ENCODE measurements at places on chromosomes 1 and 21. TPM values are rescaled to one million over a fixed set of nuclear protein-coding genes. Genes with fewer than 3 reads are reported as not detected.

GRCh38 chr1:53416269-53416813, 42.9 kb upstream of the DMRTB1 start:
- no peaks in the 10 kb centered on the region for H3K4me1 ChIP-seq
- no peak overlapping the region for H3K27ac ChIP-seq
- no peak for DNase-seq
- H3K27me3 ChIP-seq, result peaks cover 23% of the 10 kb centered on the region
- no peaks in the 10 kb centered on the region for H3K36me3 ChIP-seq

DNA sequence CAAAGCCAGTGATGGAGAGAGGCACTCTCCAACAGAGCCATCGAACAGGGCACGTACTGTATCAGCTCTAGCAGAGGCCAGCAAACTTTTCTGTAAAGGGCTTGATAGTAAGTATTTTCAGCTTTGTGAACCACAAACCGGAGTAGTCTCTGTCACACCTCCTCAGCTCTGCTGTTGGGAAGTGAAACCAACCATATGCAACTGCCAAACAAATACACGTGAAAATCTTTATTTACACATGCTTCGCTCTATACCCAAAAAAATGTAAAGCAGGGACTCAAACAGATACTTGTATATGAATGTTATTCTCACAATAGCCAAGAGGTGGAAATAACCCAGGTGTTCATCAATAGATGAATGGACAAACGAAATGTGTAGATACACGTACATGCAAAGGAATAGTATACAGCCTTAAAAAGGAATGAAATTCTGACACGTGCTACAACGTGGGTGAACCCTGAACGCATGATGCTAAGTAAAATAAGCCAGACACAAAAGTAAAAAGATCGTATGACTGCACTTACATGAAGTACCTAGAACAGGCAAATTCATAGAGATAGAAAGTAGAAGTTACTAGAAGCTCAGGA, 39.0 kb downstream of the SETD4 start:
- no peaks in the 10 kb centered on the region for H3K27me3 ChIP-seq
- no peak overlapping the region for H3K4me3 ChIP-seq
- H3K27ac ChIP-seq, result no peak overlapping the region
- no peaks in the 10 kb centered on the region for H3K36me3 ChIP-seq
- H3K4me1 ChIP-seq, result peaks cover 13% of the 10 kb centered on the region

GRCh38 chr1:74963120-74963519, 171.1 kb upstream of the LHX8 start:
- H3K4me3 ChIP-seq, result no peak overlapping the region
- DNase-seq, result no peak
- H3K27me3 ChIP-seq, result no peaks in the 10 kb centered on the region
- H3K36me3 ChIP-seq, result no peaks in the 10 kb centered on the region
- no peaks in the 10 kb centered on the region for H3K4me1 ChIP-seq

DNA sequence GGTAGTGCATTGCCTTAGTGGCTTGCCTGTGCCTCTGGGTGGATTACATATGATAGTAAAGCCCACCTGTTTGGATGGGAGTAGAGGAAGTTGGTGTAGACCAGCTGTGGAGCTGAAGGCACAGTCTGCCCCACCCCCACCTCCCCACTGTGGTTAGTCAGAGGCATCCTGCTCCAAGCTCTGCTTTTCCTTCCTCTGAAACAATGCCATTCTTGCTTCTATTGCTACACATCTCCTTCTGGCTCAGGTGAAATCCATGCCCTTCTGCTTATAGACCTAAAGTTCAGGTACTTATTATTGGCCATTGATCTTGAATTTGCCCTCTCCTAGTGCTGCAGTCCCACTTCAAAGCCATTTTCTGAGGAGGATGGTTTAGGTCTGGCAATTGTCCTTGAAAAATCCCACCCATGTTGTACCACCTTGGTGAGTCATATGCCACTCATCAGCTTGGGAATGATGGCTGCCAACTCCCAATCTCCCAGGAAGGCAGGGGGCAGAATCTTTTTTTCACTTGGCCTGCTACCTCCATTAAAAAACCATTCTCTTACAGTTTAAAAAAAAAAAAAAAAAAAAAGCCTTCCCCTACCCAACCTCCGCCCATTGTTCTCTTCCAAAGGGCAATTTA, 6.7 kb upstream of the TXLNA start:
- no peaks in the 10 kb centered on the region for H3K27me3 ChIP-seq
- no peaks in the 10 kb centered on the region for H3K36me3 ChIP-seq
- DNase-seq, result no peak
- H3K4me1 ChIP-seq, result no peaks in the 10 kb centered on the region

DNA sequence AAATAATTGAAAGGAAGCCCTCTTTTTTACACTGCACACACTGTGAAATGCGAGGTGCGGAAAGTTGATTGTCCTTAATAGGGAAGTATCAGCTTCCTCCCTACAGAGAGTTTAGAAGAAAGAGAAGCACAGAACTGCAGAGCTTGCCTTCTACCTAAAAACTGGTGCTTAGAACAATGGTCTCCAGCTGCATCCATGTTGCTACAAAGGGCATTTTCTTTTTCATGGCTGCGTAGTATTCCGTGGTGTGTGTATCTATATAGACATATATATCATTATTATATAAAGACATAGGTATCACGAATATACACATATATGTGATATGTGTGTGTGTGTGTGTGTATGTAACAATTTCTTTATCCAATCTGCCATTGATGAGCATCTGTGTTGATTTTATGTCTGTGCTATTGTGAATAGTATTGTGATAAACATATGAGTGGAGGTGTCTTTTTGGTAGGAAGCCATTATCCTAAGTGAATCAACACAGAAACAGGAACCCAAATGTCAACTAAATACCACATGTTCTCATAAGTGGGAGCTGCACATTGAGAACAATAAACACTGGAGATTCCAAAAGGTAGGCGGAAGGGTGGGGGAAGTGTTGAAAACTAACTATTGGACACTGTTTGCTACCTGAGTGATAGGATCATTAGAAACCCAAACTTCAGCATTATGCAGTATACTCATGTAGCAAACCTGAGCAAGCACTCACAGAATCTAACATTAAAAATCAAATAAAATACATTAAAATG, 290.0 kb upstream of the RUNX1 start:
- no peaks in the 10 kb centered on the region for H3K36me3 ChIP-seq
- peaks cover 5% of the 10 kb centered on the region for H3K27me3 ChIP-seq
- no peak overlapping the region for H3K27ac ChIP-seq
- H3K4me3 ChIP-seq, result no peak overlapping the region
- no peak for DNase-seq

DNA sequence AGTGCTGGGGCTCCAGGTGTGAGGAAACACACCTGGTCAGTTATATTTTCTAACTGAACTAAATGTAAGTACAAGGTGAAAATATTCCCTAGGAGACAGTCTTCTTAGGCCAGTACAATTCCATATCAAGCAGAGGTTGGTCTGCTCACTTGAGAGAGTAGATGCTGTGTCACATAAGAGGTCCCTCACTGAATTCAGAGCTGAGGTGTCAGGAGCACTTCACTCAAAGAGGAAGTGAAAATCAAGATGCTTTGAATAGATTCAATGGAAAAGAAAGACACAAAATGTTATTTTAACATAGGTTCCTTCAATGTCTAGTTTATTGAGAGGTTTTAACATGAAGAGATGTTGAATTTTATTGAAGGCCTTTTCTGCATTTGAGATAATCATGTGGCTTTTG, 4.3 kb upstream of the FCRL3 start:
- H3K4me1 ChIP-seq, result no peaks in the 10 kb centered on the region
- H3K4me3 ChIP-seq, result no peak overlapping the region
- DNase-seq, result no peak

DNA sequence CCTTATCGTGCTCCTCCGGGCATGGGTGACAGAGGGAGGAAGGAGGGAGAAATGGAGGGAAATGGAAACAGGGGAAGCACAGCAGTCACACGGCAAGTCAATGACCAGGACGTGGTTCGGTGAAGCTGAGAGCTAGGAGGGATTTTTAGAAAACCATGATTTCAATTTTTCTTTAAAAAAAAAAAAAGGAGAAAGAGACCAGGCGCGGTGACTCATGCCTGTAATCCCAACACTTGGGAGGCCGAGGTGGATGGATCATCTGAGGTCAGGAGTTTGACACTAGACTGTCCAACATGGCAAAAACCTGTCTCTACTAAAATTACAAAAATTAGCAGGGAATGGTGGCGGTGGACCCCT, 776 bp upstream of the TNFRSF9 start:
- H3K27me3 ChIP-seq, result peaks cover 24% of the 10 kb centered on the region
- DNase-seq, result no peak
- H3K4me1 ChIP-seq, result peaks cover 10% of the 10 kb centered on the region
- H3K27ac ChIP-seq, result no peak overlapping the region
- no peak overlapping the region for H3K4me3 ChIP-seq
- H3K36me3 ChIP-seq, result no peaks in the 10 kb centered on the region

GRCh38 chr1:214604523-214604922, 1.5 kb downstream of the CENPF start:
- no peak overlapping the region for H3K4me3 ChIP-seq
- H3K27me3 ChIP-seq, result no peaks in the 10 kb centered on the region
- peaks cover 6% of the 10 kb centered on the region for H3K4me1 ChIP-seq
- H3K36me3 ChIP-seq, result no peaks in the 10 kb centered on the region
- H3K27ac ChIP-seq, result no peak overlapping the region

GRCh38 chr1:194466706-194467105, 1280.3 kb upstream of the B3GALT2 start:
- H3K27me3 ChIP-seq, result no peaks in the 10 kb centered on the region
- no peaks in the 10 kb centered on the region for H3K36me3 ChIP-seq
- H3K4me1 ChIP-seq, result no peaks in the 10 kb centered on the region

- no peaks in the 10 kb centered on the region for H3K4me1 ChIP-seq
- H3K27me3 ChIP-seq, result no peaks in the 10 kb centered on the region
- no peak overlapping the region for H3K4me3 ChIP-seq
- DNase-seq, result no peak
- no peaks in the 10 kb centered on the region for H3K36me3 ChIP-seq
These were observed 82.2 kb downstream of the FAM78B start for GRCh38 chr1:166084613-166085012.

DNA sequence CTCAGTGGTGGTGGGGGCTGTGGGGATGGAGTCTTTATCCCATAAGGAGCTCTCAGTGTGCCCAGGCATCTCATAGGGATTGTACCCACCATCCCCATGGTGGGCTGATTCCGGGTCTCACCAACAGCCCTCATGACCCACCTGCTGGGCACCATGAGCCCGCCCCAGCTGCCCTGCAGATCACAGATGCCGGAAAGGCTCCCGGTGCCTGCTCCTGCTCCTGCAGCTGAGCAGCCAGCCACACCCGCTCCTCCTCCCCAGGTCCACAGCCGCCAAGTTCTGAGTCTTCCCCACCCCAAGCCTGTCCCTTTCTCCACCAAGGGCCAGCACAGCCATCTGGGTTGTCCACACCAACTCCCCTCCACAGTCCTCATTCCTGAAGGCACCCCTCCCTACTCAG, 15.5 kb upstream of the TSPEAR start:
- no peak overlapping the region for H3K4me3 ChIP-seq
- no peaks in the 10 kb centered on the region for H3K36me3 ChIP-seq
- no peak overlapping the region for H3K27ac ChIP-seq
- DNase-seq, result no peak
- peaks cover 17% of the 10 kb centered on the region for H3K27me3 ChIP-seq

DNA sequence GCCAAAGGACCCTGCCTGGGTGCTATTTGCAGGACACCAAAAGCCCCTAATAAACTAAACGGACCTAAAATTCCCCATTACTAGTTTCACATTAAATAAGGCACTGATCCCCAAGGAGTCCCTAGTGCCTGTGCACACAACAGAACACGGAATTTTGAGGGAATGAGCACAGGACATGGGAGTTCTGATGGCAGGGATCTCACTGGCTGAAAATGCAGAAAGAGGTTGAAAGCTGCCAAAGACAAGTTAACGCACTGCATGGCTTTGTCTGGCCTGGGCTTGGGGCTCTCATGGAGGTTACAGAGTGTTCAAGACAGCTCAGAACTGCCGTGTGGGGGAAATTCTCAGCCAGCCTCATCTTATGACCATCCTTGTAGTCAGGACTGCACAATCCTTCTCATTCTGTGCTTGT, 15.6 kb upstream of the ATP1B1 start:
- H3K4me3 ChIP-seq, result no peak overlapping the region
- no peaks in the 10 kb centered on the region for H3K27me3 ChIP-seq
- H3K27ac ChIP-seq, result no peak overlapping the region
- DNase-seq, result no peak
- peaks cover 17% of the 10 kb centered on the region for H3K4me1 ChIP-seq

GRCh38 chr1:78370779-78371482, 119.8 kb upstream of the PTGFR start:
- H3K36me3 ChIP-seq, result no peaks in the 10 kb centered on the region
- no peak for DNase-seq
- H3K27me3 ChIP-seq, result no peaks in the 10 kb centered on the region
- no peaks in the 10 kb centered on the region for H3K4me1 ChIP-seq
- H3K27ac ChIP-seq, result no peak overlapping the region

DNA sequence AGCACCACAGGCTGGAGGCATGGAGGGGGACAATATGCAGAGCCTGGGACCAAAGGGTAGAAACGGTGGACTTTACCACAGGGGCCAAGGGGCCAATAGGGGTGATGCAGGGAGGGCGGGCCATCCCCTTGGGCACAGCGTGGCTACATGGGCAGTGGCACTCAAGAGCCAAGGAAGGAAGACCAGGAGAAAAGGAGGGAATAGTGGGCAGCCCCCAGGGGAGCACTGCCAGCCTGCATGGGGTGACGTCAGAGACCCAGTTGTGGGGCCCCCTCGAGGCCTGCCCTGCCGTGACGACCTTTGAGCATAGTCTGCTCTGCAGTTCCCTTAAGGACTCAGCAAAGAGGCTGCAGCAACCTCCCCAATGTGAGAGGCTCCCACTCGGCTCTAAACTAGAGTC, 95.5 kb upstream of the TMPRSS2 start:
- H3K4me1 ChIP-seq, result no peaks in the 10 kb centered on the region
- H3K36me3 ChIP-seq, result no peaks in the 10 kb centered on the region
- H3K27ac ChIP-seq, result no peak overlapping the region
- H3K27me3 ChIP-seq, result no peaks in the 10 kb centered on the region
- H3K4me3 ChIP-seq, result no peak overlapping the region

DNA sequence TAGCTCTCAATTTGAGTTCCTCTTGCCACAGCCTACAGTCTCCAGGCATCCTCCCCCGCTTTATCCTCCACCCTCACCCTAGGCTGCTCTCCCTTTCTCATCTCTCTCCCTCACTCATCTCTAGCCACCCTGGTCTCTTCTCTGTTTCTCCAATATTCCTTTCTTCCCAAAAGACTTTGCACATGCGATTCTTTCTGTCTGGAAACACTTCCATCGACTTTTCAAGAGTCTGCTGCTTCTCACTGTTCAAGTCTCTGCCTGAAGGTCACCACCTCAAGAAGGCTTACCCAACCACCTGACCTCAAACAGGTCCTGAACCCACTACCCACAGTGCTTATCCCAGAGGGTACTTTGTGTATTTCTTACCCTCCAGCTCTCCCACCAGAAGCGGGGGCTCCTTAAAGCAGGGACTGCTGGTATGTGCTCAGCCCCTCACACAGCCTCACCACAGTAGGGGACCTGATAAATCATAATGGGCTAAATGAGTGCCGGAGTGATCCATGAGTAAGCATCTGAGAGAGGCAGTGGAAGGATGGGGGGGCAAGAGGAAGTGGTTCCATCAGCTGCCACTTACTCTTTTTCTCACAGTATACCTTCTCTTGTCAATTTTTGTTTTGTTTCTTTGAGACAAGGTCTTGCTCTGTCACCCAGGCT, 14.3 kb upstream of the KRTAP19-8 start:
- H3K36me3 ChIP-seq, result no peaks in the 10 kb centered on the region
- H3K4me3 ChIP-seq, result no peak overlapping the region
- no peaks in the 10 kb centered on the region for H3K27me3 ChIP-seq
- DNase-seq, result no peak
- H3K27ac ChIP-seq, result no peak overlapping the region

GRCh38 chr21:46661211-46661625, 25.7 kb downstream of the PRMT2 start:
- H3K27ac ChIP-seq, result no peak overlapping the region
- no peaks in the 10 kb centered on the region for H3K27me3 ChIP-seq

The GBP4 gene
- 8.9 TPM for polyA plus RNA-seq

The FAM3B gene
- not detected for polyA plus RNA-seq

The ILDR2 gene
- polyA plus RNA-seq, result 0.24 TPM

The F11R gene
- polyA plus RNA-seq, result 83.0 TPM

The GSTM1 gene
- polyA plus RNA-seq, result not detected

The DESI2 gene
- polyA plus RNA-seq, result 7.0 TPM

The ADGRL4 gene
- polyA plus RNA-seq, result 4.4 TPM

Measured in adrenal gland (tissue), 19 donors.